ENCODE measurements at places on chromosomes 2 and 18. TPM values are rescaled to one million over a fixed set of nuclear protein-coding genes. Genes with fewer than 3 reads are reported as not detected.

- no peaks in the 10 kb centered on the region for H3K27me3 ChIP-seq
- no peak overlapping the region for H3K4me3 ChIP-seq
- H3K27ac ChIP-seq = no peak overlapping the region
- no peaks in the 10 kb centered on the region for H3K36me3 ChIP-seq
These were observed 88.1 kb downstream of the NDUFA10 start for GRCh38 chr2:239936838-239937581.

GRCh38 chr2:109197491-109198418 is 68.8 kb downstream of the SH3RF3 start:
- no peak overlapping the region for H3K4me3 ChIP-seq
- no peak overlapping the region for H3K27ac ChIP-seq
- H3K36me3 ChIP-seq = no peaks in the 10 kb centered on the region
- peaks cover 11% of the 10 kb centered on the region for H3K4me1 ChIP-seq
- no peaks in the 10 kb centered on the region for H3K27me3 ChIP-seq

- no peak overlapping the region for H3K4me3 ChIP-seq
- no peak for DNase-seq
- peaks cover 48% of the 10 kb centered on the region for H3K27me3 ChIP-seq
These were observed 4.6 kb upstream of the LAMA3 start for GRCh38 chr18:23684515-23685197.

- no peak overlapping the region for H3K4me3 ChIP-seq
- peaks cover 13% of the 10 kb centered on the region for H3K4me1 ChIP-seq
- H3K36me3 ChIP-seq = peaks cover under 1% of the 10 kb centered on the region
- no peak overlapping the region for H3K27ac ChIP-seq
- DNase-seq = peak; percentile 70
These were observed 70.4 kb downstream of the CWC22 start for GRCh38 chr2:179936654-179937053.

DNA sequence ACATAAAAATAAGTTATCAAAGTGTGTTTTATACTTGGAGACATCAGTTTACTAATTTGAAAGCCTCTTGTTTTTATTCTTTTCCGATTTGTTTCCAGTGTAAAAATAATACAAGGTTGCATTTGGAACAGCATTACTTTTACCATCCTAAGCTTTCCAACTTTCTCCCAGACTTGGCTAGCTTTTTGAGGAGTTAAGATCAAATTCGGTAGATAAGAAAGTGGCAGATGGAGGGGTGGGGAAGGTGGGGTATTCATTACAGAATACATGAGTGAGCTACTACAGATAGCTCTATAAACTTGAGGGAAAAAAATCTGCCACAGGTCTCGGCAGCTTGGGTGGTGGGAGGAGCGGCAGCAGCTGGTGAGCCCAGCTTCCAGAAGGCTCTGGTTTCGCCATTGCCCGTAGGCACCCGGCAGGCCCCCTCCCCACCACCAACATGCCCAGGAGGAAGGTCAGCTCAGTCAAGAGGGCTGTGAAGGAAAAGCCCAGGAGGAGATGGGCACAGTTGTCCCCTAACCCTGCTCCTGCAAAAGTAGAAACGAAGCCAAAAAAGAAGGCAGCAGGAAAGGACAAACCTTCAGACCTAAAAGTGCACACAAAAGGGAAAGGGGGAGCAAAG is 18.6 kb upstream of the RMC1 start:
- DNase-seq = no peak
- peaks cover 18% of the 10 kb centered on the region for H3K4me1 ChIP-seq
- no peaks in the 10 kb centered on the region for H3K27me3 ChIP-seq
- H3K4me3 ChIP-seq = no peak overlapping the region
- no peak overlapping the region for H3K27ac ChIP-seq

- H3K36me3 ChIP-seq = no peaks in the 10 kb centered on the region
- no peaks in the 10 kb centered on the region for H3K27me3 ChIP-seq
- DNase-seq = no peak
- H3K4me3 ChIP-seq = no peak overlapping the region
- no peak overlapping the region for H3K27ac ChIP-seq
These were observed 43.2 kb upstream of the NOSTRIN start for GRCh38 chr2:168758970-168759820.

- H3K4me1 ChIP-seq = peaks cover 22% of the 10 kb centered on the region
- no peak overlapping the region for H3K27ac ChIP-seq
- H3K4me3 ChIP-seq = no peak overlapping the region
- H3K36me3 ChIP-seq = 0 out of 2 replicates have a peak, but pooled peaks cover 3% of the 10 kb centered on the region
These were observed 128.6 kb downstream of the ZFP36L2 start for GRCh38 chr2:43097644-43098408.

GRCh38 chr2:39949131-39949530 is 170.1 kb upstream of the THUMPD2 start:
- no peaks in the 10 kb centered on the region for H3K27me3 ChIP-seq
- H3K27ac ChIP-seq = no peak overlapping the region
- DNase-seq = no peak
- no peak overlapping the region for H3K4me3 ChIP-seq

- H3K27me3 ChIP-seq = peaks cover 38% of the 10 kb centered on the region
- peaks cover 10% of the 10 kb centered on the region for H3K36me3 ChIP-seq
These were observed 8.7 kb downstream of the TMEM198 start for GRCh38 chr2:219552382-219553167.

DNA sequence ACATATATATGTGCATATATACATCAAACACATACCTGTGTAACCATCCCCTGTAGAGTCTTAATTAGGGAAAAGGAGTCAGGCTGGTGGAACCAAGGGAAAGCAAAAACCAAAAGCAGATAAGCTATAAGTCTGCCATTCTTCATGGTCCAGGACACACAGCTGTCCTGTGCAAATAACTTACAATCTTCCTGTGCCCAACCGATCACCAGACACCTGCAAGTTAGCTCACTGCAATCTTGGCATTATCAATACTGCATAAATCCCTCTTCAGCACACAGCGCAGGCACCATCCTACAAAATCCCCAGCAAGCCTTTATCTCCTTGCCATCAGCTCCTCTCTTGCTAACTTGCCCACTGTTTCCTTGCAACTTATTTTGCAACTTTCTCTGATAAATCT is 60.8 kb upstream of the DYNAP start:
- H3K27ac ChIP-seq = peak overlapping the region; percentile 95
- H3K36me3 ChIP-seq = peaks cover 13% of the 10 kb centered on the region
- H3K27me3 ChIP-seq = peaks cover 6% of the 10 kb centered on the region
- peaks cover 61% of the 10 kb centered on the region for H3K4me1 ChIP-seq
- no peak for DNase-seq

DNA sequence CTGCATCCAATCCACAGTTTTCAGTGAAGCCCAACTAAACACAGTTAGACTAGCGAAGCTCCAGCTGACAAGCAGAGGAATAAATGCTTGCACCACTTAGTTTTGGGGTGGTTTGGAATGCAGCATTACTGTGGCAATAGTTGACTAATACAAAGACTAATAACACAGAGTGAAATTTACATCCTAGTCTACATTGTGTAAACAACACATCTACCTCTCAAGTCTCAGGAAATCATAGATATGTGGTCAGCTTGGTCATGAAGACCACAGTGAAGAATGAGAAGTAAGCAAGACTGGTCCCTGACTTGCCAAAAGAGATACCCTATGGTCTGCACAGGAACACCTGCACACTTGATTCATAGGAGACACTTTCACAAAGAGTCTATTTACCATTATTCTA is 155.1 kb upstream of the TANK start:
- H3K4me3 ChIP-seq = no peak overlapping the region
- DNase-seq = no peak
- peaks cover 9% of the 10 kb centered on the region for H3K4me1 ChIP-seq
- H3K27me3 ChIP-seq = no peaks in the 10 kb centered on the region
- H3K27ac ChIP-seq = no peak overlapping the region

DNA sequence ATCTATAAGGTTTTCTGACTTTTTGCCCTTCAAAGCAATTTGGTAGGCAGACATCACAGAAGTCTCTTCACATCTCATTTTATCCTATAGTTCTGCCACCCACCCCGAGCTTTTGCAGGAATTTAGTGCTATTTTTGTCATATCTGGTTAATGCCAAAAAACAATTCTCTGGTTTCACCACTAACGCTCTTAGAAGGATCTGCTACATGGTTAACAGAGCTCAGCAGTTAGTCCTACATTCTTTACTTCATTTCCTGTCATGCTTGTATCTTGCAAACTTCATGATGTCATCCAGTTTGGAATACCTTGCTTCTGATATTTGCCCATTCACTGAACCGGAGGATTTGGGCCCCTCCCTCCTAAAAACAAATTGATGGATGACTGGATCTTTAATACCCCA is 116.8 kb upstream of the SERPINE2 start:
- no peak for DNase-seq
- H3K27ac ChIP-seq = no peak overlapping the region
- H3K27me3 ChIP-seq = no peaks in the 10 kb centered on the region
- H3K36me3 ChIP-seq = no peaks in the 10 kb centered on the region
- no peak overlapping the region for H3K4me3 ChIP-seq

- DNase-seq = no peak
- H3K4me3 ChIP-seq = no peak overlapping the region
- H3K4me1 ChIP-seq = peaks cover 39% of the 10 kb centered on the region
These were observed 12.6 kb downstream of the SPOPL start for GRCh38 chr2:138514173-138514572.

- no peak overlapping the region for H3K27ac ChIP-seq
- no peaks in the 10 kb centered on the region for H3K36me3 ChIP-seq
- H3K27me3 ChIP-seq = no peaks in the 10 kb centered on the region
- peaks cover 11% of the 10 kb centered on the region for H3K4me1 ChIP-seq
These were observed 198.3 kb upstream of the SLC35G4 start for GRCh38 chr18:11411048-11411447.

Gene CPO
- 0.46 TPM for total RNA-seq

Gene TBC1D8
- 32.0 TPM for total RNA-seq

Gene ZSCAN30
- total RNA-seq = 21.9 TPM

Gene FOXD4L1
- total RNA-seq = 0.09 TPM

Measured in WTC11 (cell line).